ENCODE measurements at places on chromosomes 2 and 18. TPM values are rescaled to one million over a fixed set of nuclear protein-coding genes. Genes with fewer than 3 reads are reported as not detected.
A peak's percentile ranks its signal among the peaks of the same experiment; 100 is the strongest.

IMMT gene
- 49.7 TPM for polyA plus RNA-seq

OTX1 gene
- not detected for polyA plus RNA-seq

MYL1 gene
- polyA plus RNA-seq: not detected

DNA sequence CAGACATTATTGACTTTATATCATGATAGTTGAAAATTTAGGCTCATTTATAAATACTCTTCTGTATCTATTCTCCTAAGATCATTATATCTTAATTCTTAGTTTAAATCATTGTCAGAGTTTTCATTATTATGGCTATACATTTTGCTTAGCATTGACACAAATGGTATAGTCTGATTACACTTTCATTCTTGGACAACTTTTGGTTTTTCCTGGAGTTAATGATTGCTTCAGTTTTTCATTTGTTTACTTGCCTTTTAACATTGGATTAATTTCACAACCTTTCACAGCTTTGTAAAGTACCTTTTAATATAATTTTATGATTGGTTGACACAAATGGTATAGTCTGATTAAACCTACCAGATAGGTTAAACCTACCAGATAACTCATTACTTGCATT lies 298.2 kb downstream of the DYSF start:
- no peak for DNase-seq

DNA sequence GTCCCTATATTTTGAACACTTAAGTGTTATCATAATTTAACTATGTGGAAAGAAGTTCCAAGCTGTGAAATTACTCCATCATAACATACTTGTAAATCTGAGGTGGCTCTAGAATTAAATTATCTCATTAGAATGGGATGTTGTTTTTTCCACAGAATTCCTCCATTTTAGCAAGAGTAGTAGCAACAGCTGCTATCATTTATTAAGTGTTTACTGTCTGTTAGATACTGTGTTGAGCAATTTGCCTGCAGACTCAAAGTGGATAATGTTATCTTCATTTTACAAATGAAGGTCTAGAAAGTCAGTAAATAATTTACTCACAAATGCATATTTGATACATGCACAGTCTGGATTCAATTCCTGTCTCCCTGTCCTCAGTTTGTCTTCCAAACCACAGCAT lies 504.8 kb upstream of the NRP2 start:
- no peak for DNase-seq

GRCh38 chr2:146351689-146352088 lies 1493.1 kb upstream of the ACVR2A start:
- DNase-seq: no peak

DNA sequence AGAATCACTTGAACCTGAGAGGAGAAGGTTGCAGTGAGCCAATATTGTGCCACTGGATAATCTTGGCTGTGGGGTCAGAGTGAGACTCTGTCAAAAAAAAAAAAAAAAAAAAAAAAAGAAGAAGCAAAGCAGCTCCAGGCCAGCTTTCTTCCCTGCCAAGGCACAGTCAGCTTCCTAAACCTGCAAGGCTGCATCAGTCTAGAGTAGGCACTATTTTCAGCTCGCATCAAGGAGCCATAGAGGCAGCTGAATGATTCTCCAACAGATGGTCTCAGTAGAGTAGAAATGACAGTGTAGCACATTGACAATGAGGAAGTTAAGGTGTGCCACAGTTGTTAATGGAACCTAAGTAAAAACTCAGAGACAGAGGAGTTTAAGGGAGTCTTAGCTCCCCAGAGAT lies 35.6 kb downstream of the BMP10 start:
- no peak for DNase-seq

GRCh38 chr2:217142649-217143266 lies 282.9 kb upstream of the TNP1 start:
- no peak for DNase-seq

DNA sequence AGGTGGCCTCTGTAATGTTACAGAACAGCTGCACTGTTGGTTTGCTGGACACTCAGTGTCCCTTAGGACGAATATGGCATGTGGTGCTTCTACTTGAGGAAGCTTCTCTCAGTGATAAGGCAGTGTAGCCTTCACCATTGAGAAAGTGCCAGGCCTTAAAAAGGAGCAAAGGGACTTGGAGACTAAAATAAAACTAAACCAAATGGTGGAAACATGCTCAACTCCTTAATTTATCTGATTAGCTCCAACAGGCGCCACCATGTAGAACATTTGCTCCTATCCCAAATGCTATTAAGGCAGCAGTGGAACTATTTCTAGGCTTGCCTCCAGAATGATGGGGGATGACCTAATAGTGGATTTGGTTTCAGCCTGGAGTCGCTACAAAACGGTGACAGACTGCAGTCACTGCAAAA lies 77.5 kb upstream of the MYL1 start:
- no peak for DNase-seq

PRKAG3 gene
- polyA plus RNA-seq: not detected

GRCh38 chr2:181787310-181788048 lies 104.1 kb upstream of the ITPRID2 start:
- no peak for DNase-seq

SLC8A1 gene
- polyA plus RNA-seq: 0.01 TPM

DNA sequence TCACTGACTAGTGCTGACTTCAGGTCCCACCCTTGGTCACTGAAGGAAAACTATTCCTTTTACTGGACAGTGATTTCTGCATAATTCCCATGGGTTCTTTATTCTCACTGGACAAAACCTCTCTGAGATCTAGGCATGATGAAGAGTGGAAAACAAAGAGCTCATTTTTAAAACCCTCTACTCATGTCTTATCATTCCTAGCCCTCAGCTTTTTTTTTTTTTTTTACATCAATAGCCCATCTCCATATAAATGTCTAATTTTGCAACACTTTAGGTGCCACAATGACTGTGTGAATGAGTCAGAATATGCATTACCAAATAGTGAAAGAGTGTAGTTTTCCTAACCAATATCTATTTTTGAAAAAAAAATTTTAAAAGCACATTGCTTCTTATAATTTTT lies 74.8 kb downstream of the TCF4 start:
- DNase-seq: no peak

GRCh38 chr2:85761512-85761944 lies 7.7 kb downstream of the ATOH8 start:
- no peak for DNase-seq

DNA sequence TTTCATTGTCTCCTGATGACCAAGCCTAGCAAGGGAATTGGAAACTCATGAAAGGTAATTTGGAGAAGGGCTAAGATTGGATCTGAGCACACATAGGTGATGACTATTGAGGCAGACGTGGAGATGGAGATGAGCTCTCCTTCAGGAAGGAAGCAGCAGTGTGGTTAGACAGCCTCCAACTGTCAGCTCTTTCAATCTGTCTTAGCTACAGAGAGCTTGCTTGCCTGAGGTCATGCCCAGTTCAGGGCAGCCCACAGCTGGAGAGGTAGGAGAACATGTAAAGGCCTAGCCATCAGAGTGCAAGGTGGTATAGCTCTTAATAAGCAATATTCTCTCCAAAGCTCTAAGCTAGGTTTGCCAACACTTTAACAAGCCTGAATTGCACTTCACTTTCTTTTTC lies 79.2 kb downstream of the THSD7B start:
- DNase-seq: no peak

GRCh38 chr2:220243571-220243970 lies 616.1 kb downstream of the SLC4A3 start:
- no peak for DNase-seq

BOK gene
- 15.2 TPM for polyA plus RNA-seq

CAD gene
- 17.8 TPM for polyA plus RNA-seq

DNA sequence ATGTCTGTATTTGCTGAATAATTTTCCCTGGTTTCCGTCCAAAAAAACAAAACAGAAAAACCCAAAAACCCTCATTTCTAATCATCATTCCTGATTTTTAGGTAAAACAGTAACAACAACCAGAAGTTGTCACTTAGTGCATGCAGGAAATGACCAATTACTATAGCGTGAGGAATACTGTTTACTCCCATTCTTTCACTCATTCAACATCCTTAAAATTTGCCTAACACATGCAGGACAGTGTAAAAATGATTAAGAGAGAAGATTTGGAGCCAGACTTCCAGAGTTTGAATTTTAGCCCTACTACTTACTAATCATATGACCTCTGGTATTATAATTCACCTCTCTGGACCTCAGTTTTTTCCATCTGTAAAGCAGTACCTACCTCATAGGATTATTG lies 83.1 kb downstream of the FIGN start:
- no peak for DNase-seq

DNA sequence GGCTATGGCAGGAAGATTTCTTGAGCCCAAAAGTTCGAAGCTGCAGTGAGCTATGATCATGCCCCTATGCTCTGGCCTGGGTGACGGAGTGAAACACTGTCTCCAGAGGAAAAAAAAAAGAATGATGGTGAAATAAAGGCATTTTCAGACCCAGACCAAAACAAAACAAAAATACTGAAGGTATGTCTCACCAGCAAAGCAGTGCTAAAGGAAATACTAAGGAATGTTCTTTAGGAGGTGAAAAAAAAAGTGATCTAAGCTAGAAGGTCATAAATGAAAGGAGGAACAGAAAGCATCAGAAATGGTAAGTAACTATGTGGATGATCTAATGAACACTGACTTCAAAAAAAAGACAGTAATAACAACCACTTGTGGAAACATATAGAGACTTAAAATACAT lies 18.7 kb downstream of the SS18 start:
- DNase-seq: no peak

GRCh38 chr2:196140213-196140612 lies 31.2 kb downstream of the STK17B start:
- no peak for DNase-seq

IL1RN gene
- 2.3 TPM for polyA plus RNA-seq

GALR1 gene
- not detected for polyA plus RNA-seq

OSR1 gene
- not detected for polyA plus RNA-seq

- DNase-seq: no peak
These were observed 82.5 kb upstream of the ARL4C start for GRCh38 chr2:234579231-234579962.

- no peak for DNase-seq
These were observed 34.6 kb downstream of the DNAH6 start for GRCh38 chr2:84550916-84551315.

GRCh38 chr2:146874260-146874658 lies 970.6 kb upstream of the ACVR2A start:
- DNase-seq: no peak

DNA sequence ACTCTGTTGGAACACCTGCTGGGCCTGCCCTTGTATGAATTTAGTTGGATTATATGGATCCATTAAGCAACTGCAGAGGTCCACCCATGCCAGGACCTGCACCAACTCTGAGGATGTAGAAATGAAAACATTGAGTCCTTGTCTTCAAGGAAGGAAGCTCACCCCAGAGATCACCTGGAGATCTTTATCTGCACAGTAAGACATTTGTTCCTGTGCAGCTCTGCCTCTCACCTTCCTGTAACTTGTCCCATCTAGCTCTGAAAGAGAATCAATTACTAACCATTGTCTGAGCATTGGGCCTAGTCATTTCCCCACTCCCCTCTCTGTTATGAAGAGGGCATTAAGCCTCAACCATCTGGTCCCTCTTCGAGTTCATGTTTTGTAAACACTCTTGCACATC lies 105.2 kb upstream of the YWHAQ start:
- DNase-seq: no peak

TNFAIP6 gene
- not detected for polyA plus RNA-seq

XIRP2 gene
- 0.08 TPM for polyA plus RNA-seq

- DNase-seq: no peak
These were observed 75.2 kb downstream of the SOWAHC start for GRCh38 chr2:109689182-109689930.

DNA sequence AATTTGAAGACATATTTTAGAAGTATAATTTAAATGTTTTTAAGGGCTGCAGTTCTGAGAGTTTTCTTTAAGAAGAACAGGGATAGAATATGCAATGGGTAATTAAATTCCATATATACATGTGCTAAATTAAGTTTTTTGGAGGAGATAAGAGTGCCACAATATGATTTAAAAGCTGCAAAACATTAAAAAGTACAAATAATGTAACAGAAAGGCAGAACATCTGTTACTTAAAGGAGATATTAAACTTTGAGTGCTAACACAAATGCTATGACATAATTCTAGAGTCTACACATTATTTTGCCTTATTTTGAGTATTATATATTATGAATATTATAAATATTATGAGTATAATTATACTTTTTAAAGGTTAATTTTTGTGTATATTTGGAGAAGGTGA lies 102.4 kb downstream of the PARD3B start:
- no peak for DNase-seq

DNA sequence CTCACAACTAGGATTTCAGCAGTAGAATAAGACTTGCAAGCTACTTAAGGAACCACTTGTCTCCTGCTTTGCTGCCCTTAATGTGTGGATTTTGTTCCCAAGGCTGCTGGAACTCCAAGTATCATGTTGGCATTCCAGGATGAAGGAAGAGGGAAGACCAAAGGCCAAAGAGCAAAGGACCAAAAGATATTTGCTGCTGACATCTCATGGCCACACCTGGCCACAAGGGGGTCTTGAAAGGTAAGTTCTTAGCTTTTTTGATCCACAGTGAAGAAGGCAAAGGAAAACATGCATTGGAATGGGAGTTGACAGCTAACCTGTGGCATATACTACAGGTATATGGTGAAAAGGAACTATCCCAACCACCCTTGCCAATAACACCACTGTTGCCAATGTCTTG lies 3.9 kb upstream of the MATN3 start:
- DNase-seq: no peak

DNA sequence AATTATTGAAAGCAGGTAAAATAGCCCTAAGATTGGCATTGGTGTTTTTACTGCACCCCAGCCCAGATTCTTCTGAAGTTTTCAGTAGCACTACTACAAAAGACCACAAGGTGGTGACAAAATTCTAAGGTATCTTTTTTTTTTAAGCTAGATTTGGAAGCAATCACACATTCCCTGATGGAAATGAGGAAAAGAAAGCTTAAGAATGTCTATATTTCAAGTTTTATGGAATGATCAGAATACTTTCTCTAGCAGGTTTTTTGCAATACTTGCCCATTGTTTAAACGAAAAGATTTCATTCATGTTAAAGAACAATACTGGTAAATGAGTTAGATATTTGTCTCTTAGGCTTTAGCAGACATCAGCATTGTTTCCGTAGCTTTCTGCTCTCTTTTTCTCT lies 32.1 kb upstream of the ZNF638 start:
- DNase-seq: peak; percentile 41

DNA sequence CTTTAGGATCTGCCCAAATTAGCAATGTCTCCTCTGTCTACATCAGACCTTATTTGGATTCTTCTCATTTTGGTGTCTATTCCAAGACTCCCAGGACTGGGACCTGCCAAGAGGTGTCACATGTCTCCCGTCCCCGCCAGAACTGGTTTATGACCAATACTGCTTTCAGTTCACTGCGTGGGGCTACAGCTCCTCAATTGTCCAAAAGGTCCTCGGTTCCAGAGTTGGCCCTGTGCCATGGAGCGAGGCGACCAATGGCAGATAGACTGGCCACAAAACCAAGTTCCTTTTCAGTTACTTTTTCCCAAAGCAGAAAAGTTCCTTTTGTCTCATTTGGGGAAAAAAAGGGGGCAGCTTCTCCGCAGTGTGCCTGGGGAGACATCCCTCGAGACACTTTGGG lies 144.1 kb upstream of the ZNF236 start:
- DNase-seq: no peak

TFCP2L1 gene
- polyA plus RNA-seq: 0.02 TPM

PTPRM gene
- polyA plus RNA-seq: 3.2 TPM
